HCT116 (cell line): ENCODE measurements at places on chromosomes 11 and 22.

DNA sequence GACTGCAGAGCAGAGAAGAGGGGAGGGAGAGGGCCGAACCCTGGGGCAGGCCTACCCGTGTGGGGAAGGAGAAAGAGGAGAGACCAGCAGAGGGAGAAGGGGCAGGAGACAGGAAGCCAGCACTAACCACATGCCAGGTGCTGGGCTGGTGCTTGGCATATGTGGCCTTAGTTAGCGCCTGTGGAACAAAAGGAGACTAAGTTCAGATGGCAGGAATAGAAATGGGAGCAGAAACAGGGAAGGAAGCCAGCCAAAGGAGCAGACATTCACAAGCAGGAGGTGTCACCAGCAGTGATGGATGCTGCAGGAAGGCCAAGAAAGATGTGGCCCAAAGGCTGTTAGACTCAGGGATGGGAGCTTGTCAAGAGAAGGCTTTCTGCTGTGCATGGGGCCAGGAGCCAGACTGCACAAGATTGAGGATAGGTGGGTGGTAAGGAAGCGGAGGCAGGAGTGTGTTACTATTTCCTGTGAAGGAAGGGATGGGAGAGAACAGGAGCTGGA, 26.7 kb downstream of the TREH start:
- H3K4me3 ChIP-seq: no peak overlapping the region
- no peak for DNase-seq
- H3K36me3 ChIP-seq: peaks cover 13% of the 10 kb centered on the region
- 0 out of 2 replicates have a peak, but pooled peaks cover under 1% of the 10 kb centered on the region for H3K4me1 ChIP-seq

GRCh38 chr11:30935861-30936260, 349.7 kb upstream of the MPPED2 start:
- no peak overlapping the region for H3K4me3 ChIP-seq
- no peaks in the 10 kb centered on the region for H3K4me1 ChIP-seq
- no peak for DNase-seq
- 0 out of 2 replicates have a peak, but pooled peaks cover 8% of the 10 kb centered on the region for H3K27me3 ChIP-seq
- H3K27ac ChIP-seq: no peak overlapping the region

GRCh38 chr11:126878913-126879482, 121.6 kb downstream of the KIRREL3 start:
- H3K4me3 ChIP-seq: no peak overlapping the region
- no peaks in the 10 kb centered on the region for H3K27me3 ChIP-seq
- DNase-seq: no peak
- H3K4me1 ChIP-seq: no peaks in the 10 kb centered on the region

DNA sequence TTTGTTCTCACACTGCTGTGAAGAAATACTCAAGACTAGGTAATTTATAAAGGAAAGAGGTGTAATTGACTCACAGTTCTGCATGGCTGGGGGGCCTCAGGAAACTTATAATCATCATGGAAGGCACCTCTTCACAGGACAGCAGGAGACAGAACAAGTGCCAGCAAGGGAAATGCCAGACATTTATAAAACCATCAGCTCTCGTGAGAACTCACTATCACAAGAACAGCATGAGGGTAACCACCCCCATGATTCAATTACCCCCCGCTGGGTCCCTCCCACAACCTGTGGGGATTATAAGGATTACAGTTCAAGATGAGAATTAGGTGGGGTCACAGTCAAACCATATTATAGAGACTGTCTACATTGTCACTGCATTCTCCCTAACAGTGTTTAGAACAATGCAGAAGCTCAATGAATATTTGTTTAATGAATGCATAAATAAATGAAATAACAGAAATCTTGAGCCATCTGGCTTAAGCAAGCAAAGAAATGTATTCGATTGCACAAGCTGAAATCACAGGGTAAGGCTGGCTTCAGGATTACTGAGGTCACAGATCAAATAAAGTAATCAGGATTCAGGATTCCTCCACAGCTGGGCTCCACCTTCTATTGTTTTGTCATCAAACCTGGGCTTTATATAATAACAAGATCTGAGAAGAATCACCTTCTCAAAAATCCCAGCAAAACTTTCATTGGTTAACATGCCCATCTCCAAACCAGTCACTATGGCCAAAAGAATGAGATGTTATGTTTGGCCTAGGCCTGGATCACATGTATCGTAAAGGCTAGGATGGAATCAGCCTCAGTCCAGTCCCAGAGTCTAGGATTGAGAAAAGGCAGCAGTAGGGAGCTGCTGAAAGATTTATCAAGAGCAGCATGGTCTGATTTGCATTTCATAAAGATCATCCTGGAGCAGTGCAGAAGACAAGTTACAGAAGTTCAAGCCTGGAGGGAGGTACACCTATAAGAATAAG, 137.8 kb upstream of the UBASH3B start:
- no peak overlapping the region for H3K4me3 ChIP-seq
- DNase-seq: no peak
- no peaks in the 10 kb centered on the region for H3K27me3 ChIP-seq
- no peaks in the 10 kb centered on the region for H3K36me3 ChIP-seq
- H3K4me1 ChIP-seq: no peaks in the 10 kb centered on the region

DNA sequence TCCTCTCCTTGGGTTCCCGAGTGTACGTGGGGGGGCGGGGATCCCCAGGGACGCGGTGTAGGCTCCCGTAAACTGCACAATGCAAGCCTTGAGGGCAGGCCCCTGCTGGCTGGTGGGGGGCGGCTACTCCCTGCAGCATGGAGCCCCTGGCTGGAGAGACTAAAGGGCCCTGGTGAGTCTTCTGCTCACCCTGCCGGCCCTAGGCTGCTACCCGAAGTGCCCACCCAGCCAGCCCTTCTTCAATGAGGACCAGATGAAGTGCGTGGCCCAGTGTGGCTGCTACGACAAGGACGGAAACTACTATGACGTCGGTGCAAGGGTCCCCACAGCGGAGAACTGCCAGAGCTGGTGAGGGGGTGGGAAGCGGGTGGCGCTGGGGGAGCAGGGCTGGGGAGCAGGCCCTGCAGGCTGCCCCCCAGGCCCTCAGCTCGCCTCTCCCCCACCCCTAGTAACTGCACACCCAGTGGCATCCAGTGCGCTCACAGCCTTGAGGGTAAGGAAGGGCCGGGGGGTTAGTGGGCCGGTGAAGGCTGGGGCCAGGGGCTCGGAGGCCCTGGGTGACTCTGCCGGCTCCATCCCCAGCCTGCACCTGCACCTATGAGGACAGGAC, 16.8 kb downstream of the MUC5B start:
- no peak overlapping the region for H3K27ac ChIP-seq
- peaks cover 3% of the 10 kb centered on the region; the same call in 1 of the 2 replicates for H3K4me1 ChIP-seq
- no peaks in the 10 kb centered on the region for H3K36me3 ChIP-seq
- no peak for DNase-seq

GRCh38 chr11:47916361-47916841, 64.0 kb upstream of the PTPRJ start:
- H3K27ac ChIP-seq: no peak overlapping the region
- H3K27me3 ChIP-seq: no peaks in the 10 kb centered on the region
- no peak overlapping the region for H3K4me3 ChIP-seq
- DNase-seq: no peak

DNA sequence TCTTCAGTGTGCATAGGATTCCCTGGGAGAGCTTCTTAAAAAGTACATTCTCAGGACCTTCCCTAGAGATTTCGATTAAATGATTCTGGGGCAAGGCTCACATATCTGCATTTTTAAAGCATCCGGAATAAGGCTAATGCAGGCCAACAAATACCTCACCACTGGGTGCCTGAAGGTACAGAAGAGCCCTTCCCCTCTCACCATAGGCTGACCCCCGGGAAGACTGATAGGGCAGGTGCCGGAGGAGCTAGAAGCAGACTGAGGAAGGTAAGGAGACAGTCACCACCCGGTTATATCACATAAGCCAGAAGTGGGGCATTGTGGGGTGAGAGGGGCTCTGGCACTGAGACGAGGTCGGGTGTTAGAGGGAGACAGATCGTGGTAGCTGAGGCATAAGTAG, 1059.3 kb downstream of the NTM start:
- H3K4me3 ChIP-seq: no peak overlapping the region
- no peaks in the 10 kb centered on the region for H3K36me3 ChIP-seq
- no peaks in the 10 kb centered on the region for H3K27me3 ChIP-seq
- H3K27ac ChIP-seq: no peak overlapping the region
- no peak for DNase-seq

DNA sequence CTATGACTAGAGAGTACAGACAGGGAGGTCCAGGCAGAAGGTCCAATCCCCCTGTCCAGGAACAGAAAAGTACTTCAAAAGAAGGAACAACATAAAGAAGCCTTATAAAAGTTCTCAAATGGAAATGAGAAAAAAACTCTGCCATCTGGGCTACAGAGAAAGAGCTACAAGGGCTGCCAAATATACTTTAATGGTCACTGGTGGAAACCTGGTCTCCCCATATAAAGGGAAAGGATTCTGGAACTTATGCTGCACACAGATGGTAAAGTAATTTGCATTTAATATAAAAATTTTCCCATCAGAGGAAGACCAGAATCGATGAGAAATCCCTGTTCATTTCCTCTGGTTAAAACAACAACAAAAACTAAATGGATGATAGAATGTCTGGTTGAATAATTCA, 119.4 kb upstream of the MTMR2 start:
- peaks cover 2% of the 10 kb centered on the region; the same call in 1 of the 2 replicates for H3K4me1 ChIP-seq
- no peaks in the 10 kb centered on the region for H3K27me3 ChIP-seq
- H3K27ac ChIP-seq: no peak overlapping the region
- no peak for DNase-seq
- H3K36me3 ChIP-seq: no peaks in the 10 kb centered on the region

DNA sequence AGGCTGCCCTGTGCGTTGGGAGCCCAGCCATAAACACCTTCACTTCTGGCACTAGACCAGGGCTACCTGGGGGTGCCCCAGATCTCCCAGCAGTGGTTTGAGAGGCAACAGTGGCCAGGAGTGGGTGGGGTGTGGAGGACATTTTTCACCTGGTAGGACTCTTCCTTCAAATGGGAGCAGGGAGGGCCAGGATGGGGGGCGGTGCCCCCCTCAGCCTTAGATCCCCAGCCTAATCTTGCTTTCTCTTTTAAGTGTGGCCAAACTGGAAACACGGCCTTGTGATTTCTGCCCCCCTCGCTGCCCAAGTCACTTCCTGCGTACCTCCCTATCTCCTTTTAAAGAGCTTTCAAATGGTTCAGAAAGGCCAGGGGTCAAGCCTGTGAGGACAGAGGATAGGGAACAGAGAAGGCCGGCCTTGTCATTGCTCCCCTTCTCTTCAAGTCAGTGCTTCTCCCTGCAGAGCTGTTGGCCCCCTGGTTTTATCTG, 800 bp downstream of the KCNJ5 start:
- H3K4me3 ChIP-seq: no peak overlapping the region
- H3K27me3 ChIP-seq: no peaks in the 10 kb centered on the region
- H3K36me3 ChIP-seq: no peaks in the 10 kb centered on the region
- H3K4me1 ChIP-seq: peaks cover 9% of the 10 kb centered on the region; the same call in 1 of the 2 replicates
- H3K27ac ChIP-seq: no peak overlapping the region

DNA sequence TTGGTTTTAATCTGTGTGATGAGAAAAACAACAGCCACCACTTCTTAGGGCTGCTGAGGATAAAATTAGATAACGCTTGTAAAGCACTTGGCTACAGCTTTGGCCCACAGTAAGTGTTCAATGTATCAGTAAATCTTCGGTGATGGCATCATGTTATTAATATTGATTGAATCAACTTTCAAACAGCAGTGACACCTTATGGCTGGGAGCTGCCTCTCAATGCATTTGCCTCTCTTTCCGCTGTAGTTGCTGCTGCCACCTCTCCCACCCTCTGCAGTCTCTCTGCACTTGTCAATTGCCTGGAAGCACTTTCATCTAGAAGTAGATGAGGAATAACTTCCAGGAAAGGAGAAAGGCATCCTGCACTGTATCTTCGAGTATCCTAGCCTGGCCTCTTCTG, 491.1 kb downstream of the OPCML start:
- no peak overlapping the region for H3K4me3 ChIP-seq
- no peaks in the 10 kb centered on the region for H3K36me3 ChIP-seq
- no peak overlapping the region for H3K27ac ChIP-seq
- no peaks in the 10 kb centered on the region for H3K27me3 ChIP-seq
- H3K4me1 ChIP-seq: no peaks in the 10 kb centered on the region

GRCh38 chr22:22073769-22074561, 91.4 kb upstream of the TOP3B start:
- no peak for DNase-seq
- H3K27me3 ChIP-seq: peaks cover 2% of the 10 kb centered on the region; the same call in 1 of the 2 replicates
- H3K36me3 ChIP-seq: no peaks in the 10 kb centered on the region
- H3K4me3 ChIP-seq: no peak overlapping the region
- peaks cover 8% of the 10 kb centered on the region; the same call in 1 of the 2 replicates for H3K4me1 ChIP-seq
- H3K27ac ChIP-seq: no peak overlapping the region

DNA sequence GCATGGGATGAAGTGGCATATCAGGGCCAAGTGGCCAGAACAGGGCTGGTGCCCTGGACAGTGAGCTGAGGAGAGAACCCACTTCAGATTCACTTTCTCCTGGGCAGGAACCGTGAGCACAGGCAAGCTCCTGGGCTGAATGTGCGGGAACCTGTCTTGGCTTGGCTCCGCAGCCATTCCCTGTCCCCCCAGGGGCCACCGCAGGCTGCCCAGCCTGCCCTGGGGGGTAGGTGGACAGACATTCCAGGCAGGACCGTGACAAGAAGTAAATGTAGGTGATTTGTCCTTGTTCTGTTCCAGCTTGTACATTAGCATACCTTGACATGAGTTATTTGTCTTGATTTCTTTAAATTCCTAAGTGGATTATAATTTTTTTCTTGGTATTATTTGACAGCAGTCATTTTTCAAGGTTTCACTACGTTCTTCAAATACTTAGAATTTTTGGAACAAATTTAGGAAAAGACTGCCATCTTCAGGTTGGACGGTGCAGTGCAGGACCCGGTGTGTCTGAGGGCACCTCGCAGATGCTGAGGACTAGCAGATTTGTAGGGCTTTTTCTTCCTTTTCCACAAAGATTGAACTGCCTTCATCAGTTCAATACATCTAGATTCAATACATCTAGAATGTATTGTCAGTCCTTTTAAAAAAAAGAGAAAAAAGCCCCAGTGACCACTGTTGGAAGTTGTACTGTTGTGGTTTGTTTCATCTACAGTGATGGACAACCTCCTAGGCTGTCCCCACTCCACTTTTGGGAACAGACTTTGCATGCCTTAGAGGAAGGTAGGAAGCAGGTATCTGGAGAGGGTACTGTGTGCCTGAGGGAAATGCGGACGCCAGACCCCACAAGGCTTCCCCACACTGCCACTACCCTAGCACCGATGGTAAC, 115.1 kb upstream of the RASSF10 start:
- no peak overlapping the region for H3K27ac ChIP-seq
- H3K36me3 ChIP-seq: peaks cover 8% of the 10 kb centered on the region; the same call in 1 of the 2 replicates
- no peaks in the 10 kb centered on the region for H3K27me3 ChIP-seq
- no peaks in the 10 kb centered on the region for H3K4me1 ChIP-seq

DNA sequence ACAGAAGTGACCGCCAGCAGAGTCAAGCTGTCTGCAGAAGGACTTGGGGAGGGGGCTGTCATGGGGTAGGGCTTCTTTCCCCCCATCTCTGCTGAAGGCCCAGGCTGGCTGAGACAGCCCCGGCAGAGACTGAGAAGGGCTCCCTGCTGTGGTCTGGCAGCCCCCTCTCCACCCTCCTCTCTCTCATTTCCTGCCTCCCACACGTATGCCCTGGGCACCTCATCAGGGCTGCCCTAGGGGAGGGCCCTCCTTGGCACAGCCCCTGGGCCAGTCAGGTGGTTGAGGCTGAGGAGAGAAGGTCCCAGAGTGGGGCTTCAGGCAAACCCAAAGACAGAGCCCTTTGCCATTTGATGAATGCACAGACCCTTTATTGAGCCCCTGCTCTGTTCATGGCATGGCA, 3.6 kb downstream of the RASD2 start:
- no peaks in the 10 kb centered on the region for H3K27me3 ChIP-seq
- no peaks in the 10 kb centered on the region for H3K36me3 ChIP-seq
- no peak for DNase-seq
- H3K4me1 ChIP-seq: peaks cover 37% of the 10 kb centered on the region
